ENCODE measurements at places on chromosomes 5 and 9.

GRCh38 chr5:144187699-144188294, 17.1 kb downstream of the KCTD16 start:
- DNase-seq = peak; percentile 87

GRCh38 chr5:151903243-151903653, 21.4 kb downstream of the GLRA1 start:
- DNase-seq = no peak

GRCh38 chr9:19935422-19935821, 146.6 kb upstream of the SLC24A2 start:
- no peak for DNase-seq

DNA sequence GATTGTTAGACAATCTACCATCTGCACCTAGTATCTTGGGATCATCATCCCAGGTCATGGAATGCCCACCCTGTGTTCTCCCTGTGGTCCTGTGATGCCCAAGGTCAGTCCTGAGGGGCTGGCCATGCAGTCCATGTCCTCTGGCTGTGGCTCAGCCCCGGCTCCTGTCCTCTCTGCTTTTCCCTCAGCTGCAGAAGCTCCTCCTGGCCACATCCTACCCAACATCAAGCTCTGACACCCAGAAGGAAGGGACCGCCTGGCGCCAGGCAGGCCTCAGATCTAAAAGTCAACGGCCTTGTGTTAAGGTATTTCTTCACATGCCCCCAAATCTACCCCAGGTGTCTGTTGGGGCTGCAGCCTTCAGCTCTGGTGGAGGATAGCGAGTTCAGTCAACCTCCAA, 100.5 kb downstream of the PPARGC1B start:
- no peak for DNase-seq

GRCh38 chr5:113692891-113693457, 179.5 kb downstream of the YTHDC2 start:
- DNase-seq = no peak

GRCh38 chr9:34520505-34521385, 2.0 kb downstream of the ENHO start:
- DNase-seq = no peak

- no peak for DNase-seq
These were observed 195.9 kb downstream of the SEMA6A start for GRCh38 chr5:116378777-116379121.

DNA sequence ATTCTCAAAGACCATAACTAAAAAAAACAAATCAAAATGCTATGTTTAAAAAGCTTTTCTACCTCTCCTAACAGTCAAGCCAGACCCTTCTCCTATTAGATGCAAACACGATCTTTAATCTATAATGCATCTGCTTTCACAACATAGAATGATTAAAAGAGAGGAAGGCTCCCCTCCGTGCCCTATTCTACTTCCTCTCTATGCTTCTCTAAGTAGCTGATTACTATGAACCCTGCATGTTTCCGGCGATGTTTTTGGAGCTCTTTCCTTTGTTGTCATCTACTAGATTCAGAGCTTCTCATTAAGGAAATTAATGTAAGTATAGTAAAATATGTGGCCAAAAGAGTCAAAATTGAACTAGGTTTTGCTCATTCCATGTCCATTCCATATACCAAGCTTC, 29.2 kb upstream of the CEP120 start:
- no peak for DNase-seq

DNA sequence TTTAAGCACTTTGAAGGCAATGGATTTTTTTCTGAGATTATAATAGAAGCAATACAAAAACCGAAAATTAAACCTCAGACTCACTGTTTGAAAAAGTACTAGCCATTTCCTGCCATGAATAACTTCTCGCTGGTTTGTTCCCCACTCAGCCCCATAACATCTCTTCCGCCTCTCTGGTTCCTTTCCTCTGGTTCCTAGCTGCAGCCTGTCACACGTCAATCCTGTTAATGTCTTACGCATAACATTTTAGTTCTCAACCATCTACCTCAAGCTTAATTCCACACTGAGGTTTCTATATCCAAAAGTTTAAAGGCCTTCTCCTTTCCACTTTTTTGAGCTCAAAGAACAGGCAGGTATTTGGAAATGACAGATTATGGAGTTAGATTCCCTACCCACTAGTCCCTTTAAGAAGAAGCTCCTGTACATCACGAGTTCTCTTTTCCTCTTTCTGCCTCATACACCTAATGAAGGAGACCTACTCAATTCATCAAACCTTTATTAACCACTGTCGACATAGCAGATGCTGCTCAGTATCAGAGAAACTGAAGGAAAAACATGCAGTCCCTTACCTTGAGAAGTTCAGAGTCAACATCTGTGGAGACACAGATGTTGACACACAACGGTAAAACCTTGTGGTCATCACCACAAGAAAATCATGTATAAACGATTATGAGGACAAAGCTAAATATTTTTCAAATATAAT, 243.0 kb upstream of the PTGER4 start:
- no peak for DNase-seq

DNA sequence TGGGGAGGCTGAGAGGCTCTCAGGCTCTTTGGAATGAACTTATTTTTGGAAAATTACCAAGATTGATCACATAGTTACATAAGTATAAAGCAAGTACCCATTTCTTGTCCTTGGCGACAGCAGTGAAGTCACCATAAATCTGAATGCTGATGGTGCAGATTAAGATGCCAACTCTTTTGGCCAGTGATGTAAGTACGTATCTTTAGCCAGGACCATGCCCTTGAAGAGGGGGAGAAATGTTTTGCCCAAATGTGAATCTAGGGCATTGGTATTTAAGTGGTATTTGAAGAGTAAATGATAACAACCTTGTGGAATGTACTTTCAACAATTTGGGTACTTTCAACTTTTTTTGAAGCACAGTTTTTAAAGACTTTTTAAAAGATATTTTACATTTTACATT, 68.2 kb upstream of the RAD23B start:
- DNase-seq = peak; percentile 47

- no peak for DNase-seq
These were observed 20.6 kb upstream of the CDH6 start for GRCh38 chr5:31172881-31173280.

DNA sequence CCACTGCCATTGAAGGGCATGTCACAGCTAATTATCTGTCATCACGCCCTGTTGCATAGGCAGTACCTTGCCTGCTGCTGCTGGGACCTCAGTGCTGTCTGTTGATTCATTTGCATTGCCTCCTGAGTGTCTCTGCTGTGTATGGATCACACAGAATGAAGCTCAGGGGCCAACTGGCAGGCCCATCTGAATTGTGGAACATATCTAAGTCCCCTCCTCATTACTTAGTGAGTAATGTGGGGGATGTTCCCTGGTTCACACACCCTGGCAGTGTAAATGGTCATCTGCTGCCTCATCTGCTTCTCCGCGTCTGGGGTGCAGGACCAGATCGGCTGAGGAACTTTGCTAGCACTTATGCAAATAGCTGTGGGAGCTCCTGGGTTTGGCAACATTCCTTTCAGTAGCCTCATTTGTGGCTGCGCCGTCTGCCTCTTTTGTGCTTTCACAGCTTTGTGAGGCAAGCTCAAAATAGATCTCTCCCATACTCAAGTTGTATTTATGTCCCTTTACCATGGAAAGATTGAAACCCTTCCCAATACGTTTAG, 25.4 kb downstream of the TYRP1 start:
- peak; percentile 89 for DNase-seq

- DNase-seq = no peak
These were observed 41.7 kb upstream of the CLINT1 start for GRCh38 chr5:157900644-157901043.

DNA sequence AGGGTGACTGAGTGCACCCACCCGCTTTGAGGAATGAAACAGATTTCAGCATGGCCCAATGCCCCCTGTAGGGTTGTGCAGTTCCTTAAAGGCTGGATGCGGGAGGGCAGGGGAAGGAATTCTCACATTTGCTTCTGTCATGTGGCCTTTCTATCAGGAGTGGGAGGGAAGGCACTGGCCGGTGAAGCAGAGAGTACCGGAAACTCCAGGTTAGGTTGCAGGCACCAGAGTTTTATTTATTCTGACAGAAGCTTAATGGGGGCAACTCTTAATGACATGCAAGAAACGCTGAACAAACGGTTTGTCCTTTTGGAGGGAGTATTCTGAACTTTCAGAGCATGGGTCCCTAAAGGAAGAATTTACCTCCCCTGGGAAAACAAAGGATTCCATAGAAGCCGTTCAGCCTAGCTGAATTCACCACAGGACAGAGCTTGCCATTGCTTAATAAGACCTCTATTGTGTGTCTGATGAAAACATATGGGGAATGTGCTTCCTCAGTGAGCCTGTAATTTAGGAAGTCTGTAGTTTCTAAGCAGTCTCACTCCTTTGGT, 44.1 kb upstream of the EQTN start:
- DNase-seq = no peak

- DNase-seq = no peak
These were observed 109.9 kb downstream of the YIPF5 start for GRCh38 chr5:144060598-144060997.
